Putamen (tissue), 1 donor: ENCODE measurements at places on chromosomes 3 and 15.

GRCh38 chr3:172136330-172136729 lies 97.0 kb downstream of the FNDC3B start:
- DNase-seq: no peak

DNA sequence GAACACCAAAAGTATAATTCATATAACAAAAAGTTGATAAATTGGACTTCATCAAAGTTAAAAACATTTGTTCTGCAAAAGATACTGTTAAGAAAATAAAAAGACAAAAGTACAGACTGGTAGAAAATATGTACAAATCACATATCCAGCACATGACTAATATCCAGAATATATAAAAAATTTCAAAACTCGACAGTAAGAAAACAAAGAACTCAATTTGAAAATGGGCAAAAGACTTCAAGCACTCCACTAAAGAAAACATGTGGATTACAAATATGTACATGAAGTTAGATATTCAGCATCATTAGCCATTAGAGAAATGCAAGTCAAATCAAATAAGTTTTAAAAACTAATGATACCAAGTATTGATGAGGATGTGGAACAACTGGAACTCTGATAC lies 6.7 kb downstream of the GK5 start:
- no peak for DNase-seq

DNA sequence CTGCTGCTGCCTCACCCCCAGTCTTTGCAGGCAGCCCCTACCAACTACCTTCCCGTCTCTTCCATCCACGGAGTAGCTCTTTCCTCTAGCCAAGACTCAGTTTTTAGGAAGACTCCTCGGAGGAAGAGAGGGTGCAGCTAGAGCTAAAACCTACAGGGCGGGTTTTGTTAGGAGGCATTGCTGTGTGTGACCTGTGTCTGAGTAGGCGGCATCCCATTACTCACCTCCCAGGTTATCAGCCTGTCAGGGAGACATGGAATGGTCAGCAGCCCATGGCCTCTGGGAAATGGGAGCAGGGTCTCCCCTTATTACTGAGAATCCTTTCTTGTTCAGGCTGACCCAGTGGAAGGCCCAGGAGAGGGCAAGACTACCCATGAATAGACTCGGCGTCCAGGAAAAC lies 43.8 kb upstream of the FGD5 start:
- no peak for DNase-seq

GRCh38 chr3:148360051-148360450 lies 337.7 kb upstream of the AGTR1 start:
- no peak for DNase-seq

DNA sequence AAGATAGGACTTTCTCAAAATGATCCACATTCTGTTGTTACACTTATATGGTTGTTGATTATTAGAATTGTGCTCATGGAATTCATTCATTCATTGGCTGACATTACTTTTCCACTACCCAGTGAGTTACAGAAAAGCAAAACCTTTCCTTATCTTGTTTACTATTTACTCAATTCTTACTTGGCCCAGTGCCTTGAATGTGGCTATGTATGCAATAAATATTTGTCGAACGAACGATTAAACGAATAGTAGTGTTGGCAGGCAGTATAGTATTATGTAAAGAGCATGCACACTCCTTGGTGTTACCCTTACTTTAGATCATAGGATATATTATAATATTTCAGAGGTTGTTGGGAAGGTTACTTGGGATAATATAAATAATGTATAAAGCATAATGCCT lies 31.0 kb downstream of the CTDSPL2 start:
- DNase-seq: no peak

DNA sequence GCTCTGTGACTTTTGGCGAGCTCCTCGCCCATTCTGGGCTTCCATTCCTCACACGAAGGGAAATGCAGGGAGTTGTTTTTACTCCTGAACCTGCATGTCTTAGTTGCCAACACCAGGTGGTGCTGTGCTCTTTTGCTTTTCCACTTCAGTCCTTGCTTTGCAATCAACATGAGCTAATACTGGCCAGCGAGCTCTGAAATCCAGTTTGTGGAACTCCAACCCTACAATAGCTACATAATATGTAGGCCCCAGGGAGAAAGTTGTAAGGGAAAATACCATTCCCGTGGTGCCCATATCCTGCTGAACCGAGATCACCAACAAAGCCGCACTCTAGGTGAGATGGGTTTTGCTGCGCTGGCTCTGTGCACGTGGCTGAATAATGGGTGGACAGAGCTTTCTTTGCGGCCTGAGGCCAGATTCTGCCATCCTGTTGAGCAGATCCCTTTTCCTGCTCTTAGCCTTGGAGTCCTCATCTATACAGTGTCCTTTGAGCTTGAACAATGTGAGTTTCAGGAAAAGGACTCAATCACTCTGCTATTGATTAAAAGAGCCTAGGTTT lies 25.0 kb downstream of the LSM3 start:
- DNase-seq: peak; percentile 76

GRCh38 chr3:42518800-42519567 lies 16.5 kb downstream of the VIPR1 start:
- no peak for DNase-seq

- no peak for DNase-seq
Observed at GRCh38 chr3:14151471-14152083, 26.7 kb downstream of the TMEM43 start.

DNA sequence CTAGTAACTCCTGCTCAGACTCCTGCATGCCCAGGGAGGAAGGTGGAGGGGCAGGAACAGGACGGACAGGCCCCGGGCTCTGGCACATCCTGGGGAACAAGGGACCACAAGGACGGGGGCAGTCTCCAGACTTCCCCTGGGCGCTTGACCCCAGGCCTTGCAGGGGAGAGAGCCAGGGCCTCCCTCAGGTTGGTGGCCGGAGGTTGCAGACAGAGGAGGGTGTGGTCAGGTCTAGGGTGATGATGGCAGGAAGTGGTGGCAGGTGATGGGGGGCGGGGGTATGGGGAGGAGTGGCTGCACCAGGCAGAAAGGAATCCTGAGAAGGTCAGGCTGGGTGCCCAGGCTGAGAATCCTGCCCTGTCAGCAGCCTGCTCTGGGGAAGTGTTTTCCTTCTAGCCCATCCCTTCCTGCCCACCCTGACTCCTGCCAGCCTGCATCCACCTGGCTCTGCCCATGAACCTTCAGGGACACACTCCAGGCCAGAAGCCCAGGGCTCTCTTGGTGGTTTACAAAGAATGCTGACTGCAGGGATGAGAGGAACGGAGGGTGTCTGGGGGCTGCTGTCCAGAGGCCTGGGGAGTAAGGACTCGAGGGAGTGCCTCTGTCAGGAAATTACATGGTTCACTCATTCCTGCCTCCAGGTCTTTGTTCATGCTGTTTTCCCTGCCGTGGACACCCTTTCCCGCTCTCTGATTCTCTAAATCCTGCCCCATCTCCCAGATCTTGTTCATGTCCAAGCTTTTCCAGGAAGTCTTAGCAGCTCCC lies 15.8 kb downstream of the LOXL1 start:
- DNase-seq: no peak

DNA sequence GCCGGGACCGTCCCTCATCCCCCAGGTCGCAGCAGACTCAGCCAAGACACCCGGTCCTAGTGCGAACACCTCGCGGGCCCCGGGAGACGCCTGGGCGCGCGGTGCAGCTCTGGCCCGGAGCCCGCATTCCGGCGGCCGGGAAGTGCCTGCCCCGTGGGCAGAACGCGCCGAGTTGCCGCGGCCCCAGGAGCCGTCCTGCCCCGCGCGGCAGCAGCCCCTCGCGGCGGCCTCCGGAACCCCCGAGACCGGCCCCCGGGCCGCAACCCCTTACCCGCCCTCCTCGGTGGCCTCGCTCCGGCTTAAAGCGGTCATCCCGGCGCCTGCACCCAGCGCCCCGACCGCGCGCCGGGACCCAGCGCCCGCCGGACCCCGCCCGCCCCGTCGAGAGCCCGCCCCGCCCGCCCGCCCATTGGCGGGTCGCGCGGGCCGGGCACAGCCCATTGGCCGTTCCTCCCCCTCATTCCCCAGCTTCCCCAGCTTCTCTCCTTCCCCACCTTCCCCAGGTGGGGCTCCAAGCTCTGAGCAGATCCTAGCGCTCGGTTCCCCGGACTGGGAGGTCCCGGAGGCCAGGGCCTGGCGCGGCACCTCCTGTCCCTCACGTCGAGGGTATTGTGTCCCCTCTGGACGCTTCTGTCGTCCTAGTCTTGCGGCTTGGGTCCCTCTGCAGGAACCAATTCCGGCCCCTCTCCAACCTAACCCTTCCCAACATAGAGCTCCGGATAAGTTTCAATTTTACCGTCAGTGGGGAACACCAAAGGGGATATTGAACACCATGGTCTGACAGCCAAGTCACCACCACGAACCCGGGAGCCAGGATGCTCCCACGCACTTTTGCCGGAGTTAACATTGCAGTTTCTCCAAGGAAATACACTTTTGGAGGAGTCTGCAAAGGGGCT lies at the start of gene GRAMD2A:
GRAMD2A (minus strand) TSS at position 328 of the 896 bp plus-strand sequence.
- DNase-seq: no peak

DNA sequence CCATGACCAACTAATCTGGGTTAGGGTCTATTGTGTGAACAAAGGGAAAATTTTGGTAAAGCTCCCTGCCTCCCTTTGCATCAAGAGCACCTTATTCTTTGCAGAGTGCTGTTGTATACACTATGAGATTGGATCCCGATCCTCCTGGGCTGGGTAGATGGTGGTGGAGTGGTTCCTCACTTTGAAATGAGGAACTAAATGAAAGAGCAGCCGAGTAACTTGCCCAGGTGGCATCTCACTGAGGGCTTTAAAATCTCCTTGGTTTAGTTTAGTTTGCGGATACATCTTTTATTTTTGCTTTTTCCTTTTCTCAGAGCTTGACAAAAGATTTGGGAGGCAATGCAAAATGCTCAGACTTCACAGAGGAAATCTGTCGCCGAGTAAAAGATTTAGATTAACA lies 19.4 kb downstream of the IDH3A start:
- DNase-seq: no peak

DNA sequence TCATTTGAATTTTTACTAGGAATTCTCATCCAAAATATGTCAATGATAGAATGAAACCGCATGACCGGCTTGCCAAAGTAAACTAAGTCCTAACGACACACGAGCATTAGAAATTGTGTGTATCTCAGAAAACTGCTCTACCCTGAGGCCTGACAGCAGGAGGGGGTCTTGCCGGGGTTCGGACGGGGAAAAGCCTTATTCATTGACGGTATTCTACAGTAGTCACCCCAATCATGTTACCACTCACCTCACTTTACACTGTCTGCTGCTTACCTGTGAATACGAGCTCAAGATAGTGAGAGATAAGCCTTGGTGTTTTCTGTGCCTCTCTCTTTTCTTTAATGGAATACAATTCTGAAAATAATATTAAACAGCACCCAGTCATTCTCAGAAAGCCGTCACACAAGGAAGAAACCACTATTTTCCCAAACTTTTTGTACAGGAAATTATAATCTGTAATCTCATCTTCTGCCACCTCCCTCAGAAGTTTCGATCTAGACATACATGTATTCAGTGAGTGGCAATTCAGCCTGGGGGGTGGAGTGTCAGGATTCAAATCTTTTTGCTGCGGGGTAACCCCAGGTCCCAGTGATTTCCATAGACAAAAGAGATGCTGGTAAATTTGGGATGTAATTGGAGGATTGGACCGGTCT lies 492 bp upstream of the FAM43A start:
- no peak for DNase-seq

GRCh38 chr3:141378556-141378955 lies 10.3 kb downstream of the ZBTB38 start:
- DNase-seq: no peak
